ENCODE measurements at places on chromosomes 1 and 21.

- DNase-seq, result no peak
Observed at GRCh38 chr1:212514782-212515181, 82.1 kb downstream of the NENF start.

DNA sequence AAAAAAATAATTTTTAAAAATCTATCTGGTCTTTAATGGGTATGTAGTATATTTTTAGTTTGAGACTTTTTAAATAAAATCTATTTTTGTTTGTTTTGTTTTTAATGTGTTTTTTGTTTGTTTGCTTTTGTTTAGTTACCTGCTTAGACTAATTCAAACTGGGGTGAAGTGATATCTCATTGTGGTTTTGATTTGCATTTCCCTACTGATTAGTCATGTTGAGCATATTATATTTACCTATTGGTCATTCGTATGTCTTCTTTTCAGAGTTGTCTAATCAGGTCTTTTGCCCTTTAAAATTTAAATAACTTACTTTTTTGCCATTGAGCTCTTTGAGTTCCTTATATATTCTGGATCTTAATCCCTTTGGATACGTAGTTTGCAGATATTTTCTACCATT is 20.3 kb downstream of the CD1B start:
- DNase-seq, result no peak

GRCh38 chr1:33850481-33850880 is 13.4 kb upstream of the HMGB4 start:
- no peak for DNase-seq

DNA sequence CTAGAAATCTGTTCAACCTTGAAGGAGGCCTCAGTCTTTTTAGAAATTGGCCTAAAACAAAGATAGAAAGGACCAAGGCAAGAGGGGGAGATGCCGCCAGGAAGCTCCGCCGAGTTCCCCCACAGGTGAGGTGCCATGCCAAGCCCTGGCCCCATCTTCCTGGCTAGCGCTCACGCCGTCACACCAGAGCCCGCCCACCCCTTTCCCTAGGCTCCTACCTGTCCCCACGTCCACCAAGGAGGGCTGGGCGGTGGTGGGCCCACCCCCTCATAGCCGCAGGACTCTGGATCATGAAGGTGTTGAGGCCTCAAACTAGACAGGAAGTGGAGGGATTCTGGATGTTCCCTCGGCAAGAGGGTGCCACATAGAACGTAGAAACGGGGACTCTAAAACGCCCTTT is 15.5 kb upstream of the CCDC27 start:
- DNase-seq, result no peak

All from retinal pigment epithelial cell (primary cell).